NCI-H526 (cell line): ENCODE measurements at places on chromosomes 1 and 21.

DNA sequence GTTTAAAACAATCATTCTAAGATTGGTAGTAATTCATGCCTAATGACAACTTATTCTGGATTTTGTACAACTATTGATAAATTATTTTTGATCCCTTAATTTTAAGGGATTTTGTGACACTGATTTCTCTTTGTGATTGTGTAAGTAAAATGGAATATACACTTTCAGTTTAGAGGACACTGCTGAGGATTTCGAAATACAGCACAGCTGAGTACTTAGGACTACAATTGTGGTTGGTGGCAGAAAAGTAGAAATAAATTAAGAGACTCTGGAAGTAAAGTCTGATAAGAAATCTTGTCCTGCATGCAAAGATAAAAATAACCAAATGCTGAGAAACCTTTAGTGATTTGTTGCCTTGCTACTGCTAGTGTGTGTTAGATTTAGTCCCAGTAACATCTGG is 40.0 kb downstream of the TYW3 start:
- DNase-seq: no peak

GRCh38 chr1:37793773-37794371 is at the start of gene MANEAL:
TSS of gene MANEAL (plus strand) at chr1:37793847. CDS start at chr1:37794183, 336 bp downstream.
- DNase-seq: peak; percentile 62

DNA sequence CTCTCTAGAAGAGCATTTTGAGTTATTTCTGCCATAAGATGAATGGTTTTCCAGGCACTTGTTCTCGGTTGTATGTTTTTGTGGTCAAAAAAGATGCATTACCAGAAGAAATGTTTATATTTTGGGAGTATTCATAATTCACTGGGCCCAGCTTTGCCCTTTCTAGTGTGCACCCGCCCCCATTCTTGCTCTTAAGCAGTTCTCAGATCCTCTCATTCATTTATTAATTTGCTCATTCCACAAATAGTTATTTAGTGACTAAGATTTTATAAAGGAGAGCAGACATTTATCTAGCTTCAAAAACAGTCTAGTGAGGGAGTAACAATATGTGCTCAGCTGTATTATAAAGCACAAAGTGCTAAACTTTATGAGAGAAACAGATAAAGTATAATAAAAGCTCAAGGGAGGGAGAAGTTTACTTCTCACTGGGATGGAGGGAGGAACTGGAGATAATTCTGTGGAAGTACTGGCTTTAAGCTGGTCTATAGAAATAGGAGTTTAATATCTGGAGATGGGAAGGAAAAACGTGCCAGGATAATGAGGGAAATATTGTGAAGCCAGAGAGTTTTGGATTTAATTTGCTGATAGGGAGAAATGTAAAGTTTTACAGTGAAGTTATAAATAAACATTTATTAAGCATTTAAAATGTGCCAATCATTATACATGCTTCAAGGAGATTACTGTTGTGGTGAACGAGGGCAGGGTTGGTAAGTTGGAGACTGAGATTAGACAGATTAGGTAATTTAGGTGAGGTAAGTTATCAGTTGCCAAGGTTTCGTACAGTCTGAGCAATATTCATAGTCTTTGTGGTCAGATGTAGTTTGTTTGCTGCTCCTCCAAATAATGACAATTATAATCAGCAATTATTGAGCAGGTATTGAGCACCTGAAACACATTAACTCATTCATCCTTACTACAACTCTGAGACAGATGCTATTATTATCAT is 9.1 kb upstream of the MACF1 start:
- DNase-seq: no peak

GRCh38 chr1:36097693-36098585 is 9.2 kb downstream of the ADPRS start:
- no peak for DNase-seq

DNA sequence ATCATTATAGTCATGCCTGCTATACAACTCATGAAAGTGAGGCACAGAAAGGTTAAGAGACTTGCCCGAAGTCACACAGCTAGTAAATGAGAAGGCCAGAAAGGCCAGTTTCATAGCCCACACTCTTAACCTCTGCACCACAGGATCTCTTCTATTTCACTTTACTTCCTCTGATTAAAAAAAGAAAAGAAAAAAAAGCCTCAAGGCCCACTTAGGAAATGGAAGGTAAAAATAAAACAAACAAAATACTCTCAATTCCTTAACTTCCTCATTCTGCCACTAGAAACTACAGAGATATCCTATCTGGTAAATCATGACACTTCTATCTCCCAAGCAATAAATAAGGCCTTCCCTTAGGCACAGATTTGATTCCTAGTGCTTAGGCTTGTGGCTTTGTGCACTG is 7.6 kb upstream of the ENAH start:
- no peak for DNase-seq

DNA sequence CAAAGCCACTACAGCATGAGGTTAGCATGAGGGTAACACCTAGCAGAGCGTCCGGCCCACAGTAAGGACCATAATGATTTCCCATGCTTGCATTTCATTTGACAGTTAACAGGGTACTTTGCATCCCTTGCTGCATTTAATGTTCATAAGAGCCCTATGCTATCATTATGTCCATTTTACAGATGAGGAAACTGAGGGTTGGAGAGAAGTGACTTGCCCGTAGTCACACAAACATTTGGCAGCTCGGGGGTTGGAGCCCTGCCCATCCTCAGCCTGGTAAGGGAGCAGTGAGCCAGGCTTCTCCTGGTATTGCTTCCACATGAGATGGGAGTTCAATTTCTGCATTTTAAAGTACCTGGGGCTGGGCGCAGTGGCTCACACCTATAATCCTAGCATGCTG is 16.5 kb upstream of the EPHB2 start:
- DNase-seq: no peak

DNA sequence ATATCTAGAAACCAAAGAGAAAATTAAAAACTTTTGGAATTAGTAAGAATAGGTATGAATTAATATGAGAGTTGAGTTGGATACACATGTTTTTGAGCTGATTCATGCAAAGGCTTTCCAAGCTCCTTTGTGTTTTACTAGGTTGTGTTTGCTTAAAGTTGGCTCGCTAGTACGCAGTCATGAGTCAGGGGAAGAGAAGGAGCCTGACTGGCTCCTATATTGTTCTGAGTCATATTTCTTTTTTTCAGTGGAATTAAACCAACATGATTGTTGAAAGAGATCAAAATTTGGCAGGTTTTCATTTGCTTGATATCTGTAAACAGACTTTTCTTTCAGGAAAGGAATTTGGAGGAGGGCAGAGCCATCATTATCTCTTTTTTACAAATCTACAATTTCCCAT is 66.7 kb downstream of the MAGI3 start:
- DNase-seq: no peak

DNA sequence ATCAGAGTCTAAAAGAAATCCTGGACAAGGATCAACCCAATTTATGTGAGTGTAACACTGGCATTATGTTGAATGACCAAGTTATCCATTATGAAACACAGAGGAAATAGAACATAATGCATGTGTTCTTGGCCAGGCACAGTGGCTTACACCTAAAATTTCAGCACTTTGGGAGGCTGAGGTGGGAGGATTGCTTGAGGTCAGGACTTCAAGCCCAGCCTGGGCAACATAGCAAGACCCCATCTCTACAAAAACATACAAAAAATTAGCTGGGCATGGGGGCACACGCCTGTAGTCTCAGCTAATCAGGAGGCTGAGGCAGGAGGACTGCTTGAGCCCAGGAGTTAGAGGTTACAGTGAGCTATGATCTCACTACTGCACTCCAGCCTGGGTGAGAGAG is 129.8 kb downstream of the ZZZ3 start:
- no peak for DNase-seq

DNA sequence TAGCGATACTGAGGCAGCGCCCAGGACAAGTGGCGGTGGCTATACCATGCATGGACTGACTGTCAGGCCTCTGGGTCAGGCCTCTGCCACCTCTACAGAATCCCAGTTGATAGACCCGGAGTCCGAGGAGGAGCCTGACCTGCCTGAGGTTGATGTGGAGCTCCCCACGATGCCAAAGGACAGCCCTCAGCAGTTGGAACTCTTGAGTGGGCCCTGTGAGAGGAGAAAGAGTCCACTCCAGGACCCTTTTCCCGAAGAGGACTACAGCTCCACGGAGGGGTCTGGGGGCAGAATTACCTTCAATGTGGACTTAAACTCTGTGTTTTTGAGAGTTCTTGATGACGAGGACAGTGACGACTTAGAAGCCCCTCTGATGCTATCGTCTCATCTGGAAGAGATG is 3.2 kb upstream of the IL10RB start:
- DNase-seq: no peak

GRCh38 chr21:43345746-43346409 is 81.1 kb downstream of the SIK1 start:
- DNase-seq: no peak

- no peak for DNase-seq
Observed at GRCh38 chr1:2022063-2022770, 3.1 kb downstream of the GABRD start.

- DNase-seq: no peak
Observed at GRCh38 chr1:233520261-233521191, 93.4 kb upstream of the KCNK1 start.

DNA sequence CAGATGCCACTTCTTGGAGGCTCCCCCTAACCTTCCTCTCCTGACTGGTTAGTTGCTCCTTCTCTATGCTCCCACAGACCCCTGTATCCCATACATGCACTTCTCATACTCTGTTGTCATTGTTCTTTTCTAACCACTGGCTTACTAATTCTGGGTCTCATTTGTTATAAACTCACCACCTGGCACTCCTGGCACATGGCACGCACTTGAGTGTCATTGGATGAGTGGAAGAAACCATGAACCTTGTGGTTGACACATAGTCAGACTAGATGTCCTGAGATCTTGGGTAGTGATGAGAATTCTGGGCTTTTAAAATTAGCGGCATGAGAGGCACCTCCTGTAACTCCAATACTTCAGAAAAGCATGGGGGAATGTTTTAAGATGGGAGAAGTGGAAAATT is 49.3 kb downstream of the TRIM62 start:
- DNase-seq: no peak

DNA sequence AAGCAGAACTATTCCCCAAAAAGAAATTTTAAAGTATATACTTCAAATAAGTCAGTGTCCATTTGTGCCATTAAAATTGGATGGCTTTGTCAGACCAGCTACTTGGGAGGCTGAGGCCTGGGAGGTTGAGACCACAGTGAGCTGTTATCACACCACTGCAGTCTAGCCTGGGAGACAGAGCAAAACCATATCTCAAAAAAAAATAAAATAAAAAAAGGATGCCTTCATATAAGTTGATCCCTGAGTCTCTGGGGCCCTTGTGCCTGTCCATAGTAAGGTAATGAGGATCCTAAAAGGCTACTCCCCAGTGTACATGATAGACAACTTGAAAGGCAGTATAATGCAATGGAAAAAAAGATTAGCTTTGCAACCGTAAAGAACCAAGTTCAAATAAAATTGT is 81.2 kb upstream of the BARHL2 start:
- DNase-seq: no peak

- no peak for DNase-seq
Observed at GRCh38 chr1:239387304-239388158, 1.2 kb downstream of the CHRM3 start.

GRCh38 chr1:212749821-212750535 is 41.6 kb downstream of the NSL1 start:
- peak; percentile 1 for DNase-seq

DNA sequence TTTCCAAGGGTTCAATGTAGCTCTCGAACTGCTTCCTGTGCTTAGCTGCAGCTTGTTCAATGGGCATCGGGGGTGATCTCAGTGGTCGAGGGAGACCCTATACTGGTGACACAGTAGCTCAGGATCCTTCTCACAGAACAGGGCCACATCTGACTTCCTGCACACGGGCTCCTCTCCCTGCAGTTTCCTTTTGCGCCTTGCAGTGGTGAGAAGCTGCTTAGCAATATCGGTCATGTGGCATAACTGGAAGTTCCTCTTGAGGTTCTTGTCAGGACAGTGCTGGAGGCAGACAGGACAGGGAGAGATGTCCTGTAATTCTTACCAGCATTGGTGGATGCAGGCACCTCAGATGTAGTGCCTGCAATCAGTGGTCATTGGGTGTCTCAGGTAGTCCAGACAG is 140.5 kb upstream of the MAP1LC3C start:
- DNase-seq: no peak

DNA sequence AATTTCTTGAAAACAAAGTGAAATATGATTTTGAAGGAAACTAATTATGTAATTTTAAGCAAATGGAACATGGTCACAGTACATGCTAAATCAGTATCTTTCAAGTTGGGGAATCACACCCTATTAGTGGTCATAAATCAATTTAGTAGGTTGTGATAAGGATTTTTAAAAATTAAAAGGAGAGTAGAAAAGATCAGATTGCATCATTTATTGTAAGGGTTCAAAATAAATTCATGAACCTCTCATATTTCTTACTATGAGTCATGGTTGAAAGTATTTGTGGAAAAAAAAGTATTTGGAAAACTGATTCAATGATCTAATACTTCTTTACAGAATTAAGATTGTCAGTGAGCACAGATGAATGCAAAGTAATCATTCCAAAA is 14.6 kb downstream of the ADSS2 start:
- no peak for DNase-seq

DNA sequence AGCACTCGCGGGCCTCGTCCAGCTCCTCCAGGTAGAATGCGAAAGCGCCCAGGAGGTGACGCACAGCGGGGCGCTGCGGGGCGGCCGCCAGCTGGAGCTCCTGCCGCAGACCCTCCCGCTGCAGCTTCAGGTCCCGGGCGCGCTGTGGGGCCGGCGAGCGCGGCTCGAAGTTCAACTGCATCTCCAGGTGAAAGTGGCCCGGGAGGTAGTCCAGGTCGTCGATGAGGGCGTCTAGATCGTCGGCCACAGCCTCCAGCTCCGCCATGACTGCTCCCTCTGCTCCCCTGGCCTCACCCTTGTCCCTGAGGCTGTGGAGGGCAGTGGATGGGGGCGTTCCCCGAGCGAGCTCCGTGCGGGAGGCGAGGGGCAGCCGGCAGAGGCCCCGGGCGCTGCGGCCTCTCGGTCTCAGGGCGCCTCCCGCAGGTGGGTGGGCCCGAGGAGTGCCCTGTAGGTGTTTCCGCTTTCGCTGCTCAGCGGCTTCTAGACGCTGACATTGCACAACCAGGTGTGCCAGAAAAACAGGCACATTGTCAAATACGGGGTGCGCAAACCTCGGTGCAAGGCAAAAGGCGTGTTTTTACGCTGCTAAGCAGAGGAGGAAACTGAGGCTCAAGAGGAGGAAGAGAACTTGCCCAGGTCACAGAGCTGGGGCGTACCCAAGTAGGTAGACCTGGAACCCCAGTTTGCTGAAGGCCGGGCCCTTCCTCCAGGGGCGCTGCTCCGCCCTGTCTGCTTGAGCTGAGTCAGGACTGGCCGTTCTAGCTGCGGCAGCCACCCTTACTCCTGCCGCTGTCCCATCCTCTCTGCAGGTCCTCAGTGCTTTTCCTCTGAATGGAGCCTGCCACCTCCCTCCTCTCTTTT is at the start of gene TTC22:
Gene TTC22, minus strand, starts transcription at position 425 of the 861 bp plus-strand sequence. Its CDS starts 160 bp downstream, at position 265.
- no peak for DNase-seq

GRCh38 chr1:156571261-156571852 is 1.0 kb downstream of the IQGAP3 start:
- no peak for DNase-seq
